ENCODE measurements at places on chromosomes 6 and 20.

GRCh38 chr6:136889271-136890193, 32.6 kb upstream of the SLC35D3 start:
- no peak for DNase-seq

GRCh38 chr6:135461208-135461607, 36.3 kb downstream of the AHI1 start:
- DNase-seq, result no peak

- DNase-seq, result no peak
These were observed 127.7 kb downstream of the ALDH8A1 start for GRCh38 chr6:134821928-134822864.

DNA sequence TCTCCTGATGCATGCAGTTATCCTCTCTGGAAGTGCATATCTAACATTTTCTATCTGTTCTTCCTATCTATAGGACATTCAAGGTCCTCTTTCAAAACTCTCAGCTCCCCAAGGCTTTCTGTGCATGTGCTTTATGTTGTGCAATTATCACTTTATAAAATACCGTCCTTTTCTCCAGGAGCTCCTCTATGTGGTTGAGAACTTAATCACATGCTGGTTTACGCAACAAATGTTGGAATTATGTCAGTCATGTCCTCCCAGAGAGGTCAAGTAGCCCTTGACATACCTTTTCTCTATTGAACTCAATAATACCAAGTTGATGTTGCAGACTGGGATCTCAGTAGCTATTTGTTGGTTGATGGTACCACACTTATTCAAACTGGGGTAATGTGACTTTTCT, 388.4 kb downstream of the BTBD3 start:
- DNase-seq, result no peak

GRCh38 chr20:62239278-62239879, 1.1 kb downstream of the OSBPL2 start:
- DNase-seq, result no peak

GRCh38 chr20:50379049-50379990, 130.9 kb upstream of the PTPN1 start:
- no peak for DNase-seq

GRCh38 chr20:19964289-19965265, 52.6 kb upstream of the NAA20 start:
- no peak for DNase-seq

GRCh38 chr6:26420688-26421171, 18.7 kb downstream of the BTN3A1 start:
- DNase-seq, result peak; percentile 35

- no peak for DNase-seq
These were observed 161.4 kb upstream of the SNX9 start for GRCh38 chr6:157661652-157662051.

- no peak for DNase-seq
These were observed 125.2 kb downstream of the KIF6 start for GRCh38 chr6:39599973-39600372.

DNA sequence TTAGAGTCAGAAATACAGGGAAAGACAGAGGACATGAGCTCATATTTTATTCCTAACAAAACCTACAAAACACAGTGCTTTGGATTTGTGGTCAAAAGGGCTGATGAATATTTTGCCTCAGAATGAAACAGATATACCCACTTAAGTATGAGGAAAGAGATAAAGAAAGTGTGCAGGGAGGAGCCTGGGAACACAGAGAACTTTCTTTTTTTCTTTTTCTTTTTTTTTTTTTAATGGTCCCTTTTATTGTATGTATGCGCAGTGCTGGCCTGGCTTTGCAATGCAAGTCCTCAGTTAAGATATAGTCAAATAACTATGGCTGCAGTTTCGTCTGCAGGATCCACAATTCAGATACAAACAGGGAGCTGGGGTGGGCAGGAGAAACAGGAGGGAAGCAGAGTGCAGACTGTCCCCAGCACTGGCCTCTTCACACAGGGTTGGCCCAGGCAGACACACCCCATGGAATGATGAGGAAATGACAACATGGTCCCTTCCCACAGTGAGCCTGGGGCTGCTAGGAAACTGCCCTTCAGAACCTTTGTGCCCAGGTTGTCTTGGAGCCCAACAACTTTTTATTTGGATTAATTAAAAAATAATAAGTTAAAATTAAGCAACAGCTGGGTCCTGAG, 629.8 kb upstream of the AGPAT4 start:
- DNase-seq, result no peak

DNA sequence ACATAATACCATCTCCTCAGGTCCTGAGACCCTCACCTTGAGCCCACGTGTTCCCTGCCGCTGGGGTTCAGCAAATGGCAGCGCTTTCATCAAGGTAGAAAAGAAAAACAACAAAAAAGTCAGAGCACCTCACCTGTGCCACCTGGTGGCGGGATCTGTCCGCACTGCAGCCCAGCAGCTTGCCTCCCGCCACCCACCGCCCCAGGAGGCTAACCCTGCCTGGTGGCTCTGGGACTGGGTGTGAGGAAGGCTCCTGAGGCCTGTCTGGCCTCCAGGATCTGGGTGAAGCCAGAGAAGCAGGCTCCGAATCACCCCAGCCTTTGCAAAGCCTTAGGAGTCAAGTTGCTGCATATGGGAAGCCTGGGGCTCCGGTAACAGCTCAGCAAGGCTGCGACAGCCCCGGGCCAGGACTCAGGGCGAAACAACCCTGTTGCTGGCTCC, 270.8 kb downstream of the BMP7 start:
- peak; percentile 29 for DNase-seq

- DNase-seq, result peak; percentile 62
These were observed 2.0 kb upstream of the MICA start for GRCh38 chr6:31401403-31401802.

DNA sequence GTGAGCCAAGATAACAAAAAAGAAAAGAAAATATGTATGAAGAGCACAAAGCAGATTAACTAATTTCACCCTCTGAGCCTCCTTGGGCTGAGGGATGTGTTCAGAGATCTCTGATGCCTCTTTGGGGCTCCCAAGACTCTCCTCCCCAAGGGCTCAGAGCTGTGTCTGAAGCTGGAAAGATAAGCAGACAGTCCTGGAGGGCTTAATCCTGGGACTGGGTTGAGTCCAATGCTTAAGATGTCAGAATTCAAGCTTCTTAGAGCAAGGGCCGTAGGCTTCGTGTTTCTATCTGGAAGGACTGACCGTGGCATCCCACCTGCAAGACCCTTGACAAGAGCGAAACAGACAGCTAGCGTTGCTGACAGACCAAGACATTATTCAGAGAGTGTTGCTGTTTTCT, 229.0 kb downstream of the ZMYND8 start:
- DNase-seq, result no peak

- DNase-seq, result no peak
These were observed 5.2 kb upstream of the HINT3 start for GRCh38 chr6:125951323-125951722.

- no peak for DNase-seq
These were observed 84.5 kb downstream of the SLC22A23 start for GRCh38 chr6:3372184-3372846.

- no peak for DNase-seq
These were observed 28.6 kb upstream of the OLIG3 start for GRCh38 chr6:137522831-137523230.

DNA sequence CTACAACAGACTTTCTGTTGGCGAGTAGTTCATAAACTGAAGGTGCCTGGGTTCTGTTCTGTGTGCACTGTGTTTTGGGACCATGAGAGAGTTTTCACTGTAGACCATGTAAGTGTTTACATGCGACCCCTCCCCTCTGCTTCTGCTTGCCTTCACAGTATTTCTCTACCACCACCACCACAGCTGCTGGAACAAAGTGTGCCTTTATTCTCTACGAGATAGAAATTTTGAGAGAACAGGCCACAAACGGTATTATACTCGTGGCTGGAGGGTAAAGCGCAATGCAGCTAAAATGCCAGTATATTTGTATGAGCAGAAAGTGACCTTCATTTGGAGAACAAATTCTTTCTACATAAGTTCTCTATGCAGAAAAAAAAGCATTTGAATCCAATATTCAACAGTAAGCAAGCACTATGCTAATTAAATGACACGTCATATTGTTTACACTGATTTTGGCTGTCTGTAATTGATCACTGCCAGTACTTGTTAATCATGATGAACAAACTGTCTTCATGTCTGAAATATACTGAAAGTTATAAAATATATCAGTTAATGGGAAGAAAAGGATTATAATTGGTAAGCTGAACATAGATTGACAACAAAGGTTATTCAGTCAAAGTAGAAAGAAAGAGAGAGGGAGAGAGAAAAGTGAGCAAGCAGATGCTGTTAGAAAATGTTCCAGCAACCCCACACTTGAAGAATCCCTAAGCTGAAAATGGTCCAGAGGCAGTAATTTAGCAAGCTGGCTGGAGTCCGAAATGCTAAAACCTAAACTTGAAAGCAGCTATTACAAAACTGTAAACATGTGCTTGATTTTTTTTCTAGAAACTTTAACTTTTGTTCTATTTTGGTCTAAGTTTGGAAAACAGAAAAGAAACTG, 8.8 kb downstream of the CLDN20 start:
- no peak for DNase-seq

- DNase-seq, result no peak
These were observed 18.8 kb downstream of the CARMIL1 start for GRCh38 chr6:25297823-25298522.

DNA sequence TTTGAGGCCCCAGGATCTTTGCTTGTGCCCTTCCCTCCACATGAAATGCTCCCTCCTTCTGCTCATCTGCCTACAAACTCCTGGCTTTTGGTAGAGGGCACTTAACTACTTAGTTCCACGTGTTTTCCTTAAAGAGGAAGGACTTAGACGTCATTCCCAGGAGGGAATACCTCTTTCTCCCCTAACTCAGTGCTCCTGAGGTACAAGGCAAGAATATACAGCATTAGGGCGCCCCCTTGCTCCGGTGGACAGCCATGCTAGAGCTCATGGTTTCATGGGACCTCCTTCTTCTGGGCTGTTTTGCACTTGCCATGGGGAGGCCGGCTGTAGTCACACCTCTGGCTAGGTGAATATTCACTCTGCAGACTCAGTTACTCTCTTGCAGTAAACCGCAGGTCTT, 93.8 kb upstream of the LY86 start:
- peak; percentile 49 for DNase-seq

DNA sequence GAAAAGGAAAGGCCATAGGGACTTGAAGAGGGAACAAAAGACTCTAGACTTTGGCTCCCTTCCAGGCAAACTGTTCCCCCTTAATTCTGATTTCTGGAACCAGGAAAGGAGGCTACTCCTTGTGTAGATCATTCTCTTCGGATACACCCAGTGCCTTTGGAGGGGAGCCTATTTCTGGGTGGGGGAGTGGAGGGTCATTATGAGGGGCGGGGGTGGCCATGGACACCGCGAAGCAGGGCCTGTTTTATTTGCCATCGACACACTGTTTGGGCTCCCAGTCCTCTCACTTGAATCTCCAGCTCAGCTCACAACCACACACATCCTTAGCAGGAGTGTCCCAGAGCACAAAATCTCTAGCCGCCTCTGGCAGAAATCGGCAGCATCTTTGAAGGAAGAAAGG, 132.3 kb downstream of the PXDC1 start:
- no peak for DNase-seq

GRCh38 chr20:59525500-59526241, 78.7 kb upstream of the PHACTR3 start:
- peak; percentile 29 for DNase-seq

DNA sequence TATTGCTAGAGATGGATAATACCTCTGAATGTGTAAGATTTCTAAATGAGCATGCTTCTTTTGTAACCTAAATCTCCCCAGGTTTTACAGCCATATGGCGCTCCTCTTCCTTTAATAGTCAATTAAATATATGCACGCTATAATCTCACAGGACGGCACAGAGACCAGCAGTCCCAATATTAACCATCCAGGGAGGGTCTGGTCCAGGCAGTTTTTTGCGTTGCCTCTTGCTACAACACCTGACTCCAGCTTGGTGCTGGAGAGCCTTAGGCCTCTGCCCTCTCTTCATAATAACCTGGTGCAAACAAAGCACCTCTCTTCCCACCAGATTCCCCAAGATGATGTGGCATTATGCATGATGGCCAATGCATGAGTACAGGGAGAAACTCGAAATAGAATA, 183.4 kb downstream of the LY86 start:
- no peak for DNase-seq

GRCh38 chr6:163083141-163083540, 331.4 kb upstream of the QKI start:
- DNase-seq, result no peak

- no peak for DNase-seq
These were observed 40.1 kb downstream of the ILRUN start for GRCh38 chr6:34656378-34657036.

DNA sequence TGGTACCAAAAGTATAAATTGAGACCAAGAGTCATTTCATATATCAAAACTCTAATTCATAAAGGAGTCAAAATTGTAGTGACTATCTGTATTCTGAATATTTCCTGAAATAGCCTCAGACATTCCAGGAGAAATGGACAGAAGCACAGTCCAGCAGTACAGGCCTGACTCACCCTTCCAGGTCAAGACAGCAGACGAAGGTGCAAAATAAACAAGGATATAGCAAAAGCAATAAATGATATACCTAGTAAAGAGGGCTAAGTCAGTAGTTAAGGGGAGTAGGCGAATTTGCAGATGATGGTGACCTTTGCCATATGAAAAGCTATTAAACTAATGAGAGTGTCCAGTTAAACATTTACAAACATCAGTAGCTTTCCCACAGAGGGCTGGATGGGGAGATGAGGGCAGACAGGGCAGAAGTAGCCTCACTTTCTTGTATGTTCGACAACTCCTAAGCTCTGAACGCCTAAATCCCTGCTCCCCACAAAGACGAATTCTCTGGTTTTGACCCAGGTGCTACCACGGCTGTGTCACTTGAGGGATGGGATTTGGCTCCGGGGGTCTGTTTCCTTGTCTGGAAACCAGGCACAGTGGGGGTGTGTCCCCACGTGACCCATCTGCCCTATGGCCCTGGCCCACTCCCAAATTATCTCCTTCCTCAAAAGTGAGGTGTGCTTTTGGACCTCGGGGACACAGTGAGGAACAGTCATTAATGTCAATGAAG, 3.6 kb upstream of the SLC52A3 start:
- no peak for DNase-seq

GRCh38 chr6:52749556-52750152, 13.6 kb downstream of the GSTA2 start:
- DNase-seq, result no peak

DNA sequence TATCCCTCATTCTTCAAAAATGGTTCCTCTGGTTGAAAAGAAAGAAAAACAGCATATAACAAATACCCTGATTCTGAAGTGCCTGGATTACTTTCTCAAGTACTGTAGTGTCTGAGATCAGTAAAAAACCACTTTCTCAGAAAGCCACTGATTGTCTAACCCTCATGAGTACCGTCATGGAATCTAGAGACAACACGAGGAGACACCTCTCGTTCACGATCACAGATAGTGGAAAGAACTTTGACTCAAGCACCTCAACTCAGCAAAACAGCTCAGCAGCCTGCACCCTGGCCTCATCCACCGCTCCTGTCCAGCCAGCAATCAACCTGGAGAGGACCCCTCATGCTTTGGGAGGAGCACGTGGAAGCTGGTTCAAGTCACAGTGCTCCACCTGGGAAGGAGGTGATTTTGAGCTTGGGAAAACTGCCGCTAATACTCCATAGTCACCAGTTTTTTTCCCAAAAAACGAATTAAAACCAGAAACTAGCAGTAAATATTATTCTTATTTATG, 1.0 kb downstream of the SCML4 start:
- no peak for DNase-seq
